H4 (cell line): ENCODE measurements at places on chromosomes 4 and X. TPM values are rescaled to one million over a fixed set of nuclear protein-coding genes. Genes with fewer than 3 reads are reported as not detected.

The COL4A6 gene
- 0.21 and 0.58 TPM in 2 replicates for total RNA-seq

The CFI gene
- 202 and 206 TPM in 2 replicates for total RNA-seq

The USP27X gene
- 1.1 and 3.5 TPM in 2 replicates for total RNA-seq

The SCRG1 gene
- total RNA-seq: not detected in 2 replicates

The TMSB15C gene
- 2.2 and 3.5 TPM in 2 replicates for total RNA-seq

The CASP3 gene
- total RNA-seq: 31.9 and 46.1 TPM in 2 replicates

The TMEM35A gene
- total RNA-seq: not detected in 2 replicates

The BBS7 gene
- 16.5 and 18.0 TPM in 2 replicates for total RNA-seq

The TEC gene
- 0.06 TPM in 1 of 2 replicates, not detected in the other for total RNA-seq

The MAGEC2 gene
- total RNA-seq: 77.8 and 91.2 TPM in 2 replicates

The CDKL2 gene
- total RNA-seq: 0.02 and 0.31 TPM in 2 replicates

The PRKG2 gene
- 0.02 and 0.08 TPM in 2 replicates for total RNA-seq

The MID1 gene
- total RNA-seq: 9.1 and 14.3 TPM in 2 replicates

The ZNF827 gene
- 5.2 and 6.7 TPM in 2 replicates for total RNA-seq
